T-cell (primary cell): ENCODE measurements at places on chromosomes 3 and 15. TPM values are rescaled to one million over a fixed set of nuclear protein-coding genes. Genes with fewer than 3 reads are reported as not detected.

DNA sequence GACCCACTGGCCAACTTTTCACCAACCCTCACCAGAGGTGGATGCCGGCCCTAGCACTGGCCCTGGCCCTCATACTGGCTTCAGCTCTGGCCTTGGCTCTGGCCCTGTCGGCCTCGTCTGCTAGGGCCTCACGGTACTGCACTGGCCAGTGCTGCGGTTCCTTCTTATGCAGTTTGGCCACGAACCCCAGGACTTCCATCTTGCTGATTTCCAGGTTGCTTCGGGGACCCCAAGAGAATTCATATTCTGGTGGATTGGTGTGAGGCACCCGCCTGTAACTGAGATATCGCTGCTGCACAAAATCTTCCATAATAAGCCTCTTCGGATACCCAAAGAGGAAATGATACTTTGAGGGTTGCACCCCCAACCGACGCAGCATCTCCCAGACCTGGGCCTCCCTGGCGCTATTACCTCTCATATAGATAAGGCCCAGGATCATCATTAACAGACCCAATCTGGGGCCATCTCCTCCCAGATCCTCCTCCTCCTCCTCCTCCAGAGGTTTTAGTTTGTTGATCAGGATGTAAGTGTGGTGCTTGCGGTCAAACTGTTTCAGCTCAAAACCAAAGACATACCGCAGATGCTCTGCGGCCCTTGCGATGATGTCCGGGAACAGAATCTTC is 883 bp downstream of the MAGEF1 start:
- H3K27me3 ChIP-seq, result no peaks in the 10 kb centered on the region
- H3K27ac ChIP-seq, result peak overlapping the region; percentile 66
- no peaks in the 10 kb centered on the region for H3K36me3 ChIP-seq
- peak overlapping the region; percentile 74 for H3K4me3 ChIP-seq
- DNase-seq, result peak; percentile 20

EPHB3 gene
- total RNA-seq, result 0.36 TPM

IL16 gene
- 299 TPM for total RNA-seq

P2RY14 gene
- total RNA-seq, result 0.58 TPM

LARP6 gene
- total RNA-seq, result not detected

- no peaks in the 10 kb centered on the region for H3K36me3 ChIP-seq
- no peak overlapping the region for H3K4me3 ChIP-seq
- no peak for DNase-seq
- H3K27me3 ChIP-seq, result peaks cover 2% of the 10 kb centered on the region
Measured at GRCh38 chr3:64059484-64060175, 36.3 kb upstream of the PSMD6 start.

DNA sequence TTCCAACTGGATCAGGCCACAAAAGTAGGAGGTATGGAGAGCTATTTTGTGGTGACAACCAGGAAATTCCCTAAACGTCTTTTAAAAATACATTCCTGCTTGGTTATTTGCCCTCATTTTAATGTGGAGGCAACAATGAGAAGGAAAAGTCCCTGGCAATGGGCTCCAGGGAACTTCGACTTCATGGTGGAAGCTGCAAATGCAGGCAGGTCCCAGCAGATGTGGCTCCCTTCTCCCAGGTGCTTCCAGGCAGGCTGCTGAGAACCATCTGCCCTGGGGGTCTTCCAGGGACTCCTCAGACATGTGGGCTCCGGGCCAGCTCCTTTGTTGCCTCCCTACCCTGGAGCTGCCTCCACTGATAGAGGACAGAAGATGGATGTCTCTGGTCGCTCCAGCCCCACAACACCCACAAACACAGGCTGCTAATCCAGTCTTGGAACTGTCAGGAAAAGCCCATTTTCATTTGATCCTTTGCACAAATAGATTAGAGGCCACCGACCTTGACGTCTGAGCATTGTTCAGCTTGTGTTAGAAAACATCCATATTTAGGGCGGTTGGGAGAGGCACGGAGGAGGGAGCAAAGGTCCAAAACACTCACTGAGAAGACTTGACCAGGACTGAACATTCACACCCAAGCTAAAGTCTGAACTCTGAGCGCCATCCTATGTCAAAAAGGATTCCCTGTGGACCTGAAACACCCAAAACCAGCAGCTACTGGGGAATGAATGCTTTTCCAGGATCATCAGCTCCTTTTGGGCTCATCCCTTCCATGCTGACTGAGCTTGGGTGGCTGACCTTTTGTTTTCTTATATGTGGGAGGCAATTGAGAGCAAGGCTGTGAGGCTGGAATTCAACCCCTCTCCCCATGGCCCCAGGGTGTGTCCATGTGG is 30.2 kb upstream of the SLCO2A1 start:
- H3K27me3 ChIP-seq, result peaks cover 5% of the 10 kb centered on the region
- H3K4me1 ChIP-seq, result no peaks in the 10 kb centered on the region
- DNase-seq, result no peak
- no peak overlapping the region for H3K4me3 ChIP-seq
- no peaks in the 10 kb centered on the region for H3K36me3 ChIP-seq

- H3K27me3 ChIP-seq, result peaks cover 9% of the 10 kb centered on the region
- H3K4me3 ChIP-seq, result no peak overlapping the region
- no peaks in the 10 kb centered on the region for H3K4me1 ChIP-seq
- no peak for DNase-seq
Measured at GRCh38 chr3:156334841-156335545, 214.6 kb downstream of the KCNAB1 start.

GRCh38 chr3:66411474-66411873 is 89.3 kb downstream of the LRIG1 start:
- H3K4me1 ChIP-seq, result peaks cover 8% of the 10 kb centered on the region
- no peaks in the 10 kb centered on the region for H3K27me3 ChIP-seq
- no peak overlapping the region for H3K4me3 ChIP-seq
- no peak for DNase-seq
- H3K27ac ChIP-seq, result no peak overlapping the region
- peaks cover 56% of the 10 kb centered on the region for H3K36me3 ChIP-seq

DNA sequence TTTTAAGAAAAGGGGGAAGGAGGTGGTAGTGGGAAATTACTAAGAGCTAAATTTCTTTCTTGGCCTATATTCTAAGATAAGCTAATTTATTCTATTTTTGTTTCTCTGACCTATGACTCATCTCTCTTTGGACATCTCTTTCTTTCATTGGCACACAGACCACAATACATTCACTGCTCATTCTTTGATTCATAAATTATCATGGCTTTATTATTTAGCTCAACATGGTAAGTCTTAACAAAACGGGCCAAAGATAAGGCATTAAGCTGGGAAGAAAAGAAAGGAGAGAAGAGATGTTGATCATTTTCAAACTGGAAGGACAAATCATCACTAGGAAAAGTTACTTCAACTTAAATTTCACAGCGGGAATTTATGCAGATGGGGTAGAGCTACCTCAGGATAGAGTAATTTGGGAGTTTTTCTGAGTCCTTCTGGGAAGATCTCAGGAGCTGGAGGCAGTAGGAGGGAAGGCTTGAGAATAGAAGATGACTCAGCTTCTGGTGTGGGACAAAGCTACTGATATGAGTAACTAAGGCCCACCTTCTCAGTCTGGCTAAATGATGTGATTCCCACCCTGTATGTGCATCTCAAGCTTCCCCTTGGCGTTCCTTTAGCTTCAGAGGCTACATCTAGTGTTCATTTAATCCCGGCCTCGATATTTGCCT is 7.5 kb upstream of the ALCAM start:
- DNase-seq, result no peak
- peaks cover 4% of the 10 kb centered on the region for H3K27me3 ChIP-seq
- H3K27ac ChIP-seq, result no peak overlapping the region
- no peaks in the 10 kb centered on the region for H3K36me3 ChIP-seq
- H3K4me1 ChIP-seq, result no peaks in the 10 kb centered on the region

GRCh38 chr3:155912579-155913190 is 42.2 kb downstream of the GMPS start:
- H3K27me3 ChIP-seq, result no peaks in the 10 kb centered on the region
- H3K4me3 ChIP-seq, result no peak overlapping the region
- H3K4me1 ChIP-seq, result peaks cover 7% of the 10 kb centered on the region
- DNase-seq, result no peak

DNA sequence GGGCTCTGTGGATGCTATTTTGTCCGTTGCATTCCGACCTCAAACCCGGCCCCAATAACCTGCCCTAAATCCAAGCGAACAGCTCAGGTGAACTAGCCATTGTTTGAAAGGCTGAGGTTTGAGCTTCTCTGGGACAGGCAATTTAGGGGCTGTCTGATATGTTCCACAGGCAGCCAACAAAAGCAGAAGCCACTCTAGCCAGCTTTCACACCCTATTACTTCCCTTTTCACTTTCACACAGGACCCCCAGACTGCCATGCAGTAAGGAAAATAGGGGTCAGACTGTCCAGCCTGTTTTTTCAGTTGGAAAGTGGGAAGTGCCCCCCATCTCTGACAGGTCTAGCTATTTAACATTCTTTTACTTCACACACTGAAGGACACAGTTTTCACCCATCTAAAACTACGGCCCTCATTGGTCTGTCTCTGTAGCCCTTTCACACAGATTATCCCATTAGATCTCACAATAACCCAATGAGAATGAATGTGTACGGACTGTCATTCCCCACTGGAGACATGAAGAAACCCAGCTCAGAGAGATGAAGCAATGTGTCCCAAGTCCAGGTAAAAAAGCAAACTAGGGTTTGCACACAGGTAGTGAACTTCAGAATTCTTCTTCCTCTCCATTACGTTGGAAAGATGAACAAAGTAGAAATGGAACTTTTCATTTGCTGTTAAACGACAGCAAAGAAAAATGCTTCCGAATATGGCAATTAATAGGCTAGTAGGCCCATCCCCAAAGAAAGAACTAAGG is 1.9 kb downstream of the CCDC12 start:
- no peaks in the 10 kb centered on the region for H3K27me3 ChIP-seq
- no peak overlapping the region for H3K27ac ChIP-seq
- no peak overlapping the region for H3K4me3 ChIP-seq
- peaks cover 80% of the 10 kb centered on the region for H3K4me1 ChIP-seq
- H3K36me3 ChIP-seq, result peaks cover 18% of the 10 kb centered on the region

TTLL13 gene
- 0.47 TPM for total RNA-seq

DNA sequence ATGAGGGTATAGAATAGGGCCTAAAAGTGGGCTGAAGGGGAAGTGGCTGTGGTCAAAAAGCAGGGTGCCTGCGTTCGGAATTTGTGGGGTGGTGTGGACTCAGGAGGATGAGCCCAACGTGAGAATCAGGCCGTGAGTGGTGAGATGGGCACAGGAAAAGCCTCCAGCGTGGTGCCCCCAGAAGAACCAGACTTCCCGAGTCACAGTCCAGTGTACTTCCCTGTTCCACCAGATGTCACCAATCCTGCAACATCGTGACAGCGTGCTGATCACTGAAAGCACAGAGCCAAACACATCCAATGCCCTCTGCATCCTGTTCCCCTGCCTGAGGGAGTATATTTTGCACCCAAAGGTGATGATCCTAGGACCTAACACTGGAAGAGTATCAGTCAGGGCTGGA is 20.8 kb upstream of the ACAN start:
- H3K27ac ChIP-seq, result no peak overlapping the region
- DNase-seq, result no peak
- no peaks in the 10 kb centered on the region for H3K36me3 ChIP-seq
- no peaks in the 10 kb centered on the region for H3K27me3 ChIP-seq
- no peaks in the 10 kb centered on the region for H3K4me1 ChIP-seq
- no peak overlapping the region for H3K4me3 ChIP-seq

TMEM40 gene
- total RNA-seq, result not detected
